Heart left ventricle (tissue), 16 donors: ENCODE measurements at places on chromosomes 7 and 10. TPM values are rescaled to one million over a fixed set of nuclear protein-coding genes. Genes with fewer than 3 reads are reported as not detected.

DLG5 gene
- total RNA-seq: 9.0 TPM

ENO4 gene
- not detected for total RNA-seq

FAM241B gene
- 4.5 TPM for total RNA-seq

AEBP1 gene
- total RNA-seq: 31.0 TPM

PRLHR gene
- total RNA-seq: not detected

DNA sequence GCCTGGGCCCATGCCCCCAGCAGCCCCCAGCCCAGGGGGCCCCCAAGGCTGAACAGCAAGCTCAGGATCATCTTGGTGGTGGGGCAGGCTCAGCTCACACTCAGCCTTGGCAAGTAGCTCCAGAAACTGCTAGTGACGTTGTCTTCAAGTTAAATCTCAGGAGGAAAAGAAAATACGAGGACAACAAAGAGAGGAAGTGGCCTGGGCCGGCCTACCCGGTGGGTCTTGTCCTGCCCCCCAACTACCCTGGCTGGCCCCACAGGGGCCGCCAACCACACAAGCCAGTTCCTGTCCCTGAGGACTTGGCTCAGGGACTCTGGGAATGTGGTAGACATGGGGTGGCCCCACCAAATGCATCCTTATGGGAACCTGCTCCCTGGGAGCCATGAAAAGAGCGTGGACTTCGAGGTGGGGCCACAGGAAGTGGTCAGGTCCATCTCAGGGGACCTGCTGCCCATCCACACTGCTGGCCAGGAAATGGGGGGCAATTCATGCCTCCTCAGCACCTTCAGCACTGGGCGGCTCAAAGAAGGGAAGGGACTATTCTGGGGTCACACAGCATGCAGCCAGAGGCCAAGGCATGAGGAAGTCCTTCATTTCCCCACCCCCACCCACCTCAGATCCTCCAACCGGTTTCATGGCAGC is at the start of gene MMRN2:
Gene MMRN2, minus strand, starts transcription at position 145 of the 645 bp plus-strand sequence. Its CDS starts 74 bp downstream, at position 71.
- DNase-seq: peak; percentile 67

GRCh38 chr7:117871778-117872538 is 1.3 kb downstream of the CTTNBP2 start:
- peak; percentile 18 for DNase-seq

DNA sequence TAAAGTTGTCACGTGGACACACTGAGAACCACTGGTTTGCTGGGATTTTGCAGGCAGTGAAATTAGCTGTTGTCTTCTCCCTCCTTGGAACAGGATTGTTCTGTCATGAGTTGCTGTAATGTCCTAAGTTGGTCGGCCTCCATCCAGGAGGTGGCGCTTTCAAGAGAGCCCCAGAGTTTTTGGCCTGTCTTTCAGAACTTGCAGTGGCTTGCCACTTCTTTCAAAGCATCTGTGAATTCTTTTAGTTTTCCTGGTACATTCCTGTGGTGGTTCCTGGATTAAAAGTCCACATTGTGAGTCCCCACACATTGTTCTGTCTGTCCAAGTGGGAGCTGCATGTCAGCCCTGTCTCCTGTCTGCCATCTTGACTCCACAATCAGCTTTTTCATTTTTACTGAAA is 133.8 kb downstream of the PON1 start:
- DNase-seq: no peak

DNA sequence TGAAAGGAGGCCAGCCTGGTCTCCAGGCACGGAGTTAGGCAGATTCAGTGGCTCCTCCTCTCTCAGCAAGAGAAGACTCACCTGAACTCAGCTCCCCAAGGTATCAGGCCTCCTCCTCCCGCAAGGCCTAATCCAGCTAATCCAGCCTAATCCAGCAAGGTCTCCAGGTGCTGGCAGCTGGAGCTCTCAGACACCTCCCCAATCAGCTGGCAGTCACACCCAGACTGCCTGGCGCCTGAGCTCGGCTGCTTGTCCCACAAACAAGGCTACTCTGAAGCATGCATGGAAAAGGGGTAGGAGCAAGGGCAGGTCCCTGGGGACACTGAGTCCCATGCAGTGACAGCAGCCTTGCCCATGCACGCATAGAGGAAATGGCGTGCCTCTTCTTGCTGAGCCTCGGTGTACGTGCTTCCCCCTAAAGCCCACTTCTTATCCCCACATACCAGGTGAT is 3.3 kb upstream of the OPN4 start:
- peak; percentile 12 for DNase-seq

- no peak for DNase-seq
These were observed 119.3 kb upstream of the CACNA2D1 start for GRCh38 chr7:82562716-82563404.

DNA sequence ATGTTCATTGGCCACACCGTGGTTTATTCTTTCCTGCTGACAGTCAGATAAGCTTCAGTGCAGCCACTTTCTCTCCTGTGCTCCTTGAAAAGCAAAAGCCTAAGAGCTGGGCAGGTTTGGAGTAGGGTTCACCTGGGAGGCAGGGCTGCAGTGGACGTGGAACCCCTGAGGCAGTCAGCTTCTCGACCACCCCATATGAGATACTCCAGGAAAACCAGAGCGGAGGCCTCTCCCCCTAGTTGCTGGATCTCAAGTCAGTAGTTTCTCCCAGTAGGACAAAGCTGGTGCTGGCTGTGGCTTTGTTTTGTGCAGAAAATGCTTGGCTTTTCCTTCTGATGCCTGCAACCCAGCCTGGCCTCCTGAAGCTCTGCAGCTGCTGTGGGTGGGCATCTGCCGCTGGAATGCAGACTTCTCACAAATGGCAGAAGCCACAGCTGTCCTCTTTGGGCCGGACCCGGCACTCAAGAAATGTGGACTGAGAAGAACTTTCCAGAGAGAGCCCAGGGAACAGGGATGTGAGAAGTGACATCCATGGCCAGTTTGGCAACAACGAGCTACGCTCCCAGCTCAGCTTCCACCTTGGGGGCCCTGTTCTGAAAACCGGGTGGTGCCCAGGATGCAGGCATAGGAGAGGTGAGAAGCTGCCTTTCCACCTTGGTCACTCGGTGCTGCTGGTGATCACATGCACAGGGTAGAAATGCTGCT is 276.6 kb upstream of the TCERG1L start:
- no peak for DNase-seq

- DNase-seq: no peak
These were observed 33.8 kb upstream of the PDLIM1 start for GRCh38 chr10:95324436-95325268.

- DNase-seq: peak; percentile 37
These were observed 76.3 kb downstream of the CFAP46 start for GRCh38 chr10:132865851-132866600.
